ENCODE measurements at places on chromosomes 1 and 21. TPM values are rescaled to one million over a fixed set of nuclear protein-coding genes. Genes with fewer than 3 reads are reported as not detected.

The DMRTA2 gene
- 10.7 TPM for total RNA-seq

DNA sequence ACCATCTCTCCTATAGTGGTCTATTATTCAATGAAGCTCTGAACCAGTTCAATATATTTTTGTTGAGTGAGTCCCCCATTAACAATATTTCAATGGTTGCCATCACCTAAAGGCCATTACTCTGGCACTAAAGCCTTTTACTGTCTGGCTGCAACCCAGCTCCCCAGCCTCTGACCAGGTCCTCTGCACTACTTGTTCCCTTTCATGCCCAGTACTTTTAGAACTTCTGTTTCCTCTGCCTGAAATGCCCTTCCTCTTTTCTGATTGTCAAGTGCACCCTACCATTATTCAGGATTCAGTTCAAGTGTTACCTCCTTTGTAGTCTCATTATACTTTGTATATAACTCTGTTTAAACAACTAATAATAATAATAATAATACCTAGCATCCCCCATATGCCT, 30.4 kb upstream of the ZFYVE9 start:
- DNase-seq = no peak

GRCh38 chr21:33021667-33022066, 4.1 kb upstream of the OLIG2 start:
- no peak for DNase-seq

DNA sequence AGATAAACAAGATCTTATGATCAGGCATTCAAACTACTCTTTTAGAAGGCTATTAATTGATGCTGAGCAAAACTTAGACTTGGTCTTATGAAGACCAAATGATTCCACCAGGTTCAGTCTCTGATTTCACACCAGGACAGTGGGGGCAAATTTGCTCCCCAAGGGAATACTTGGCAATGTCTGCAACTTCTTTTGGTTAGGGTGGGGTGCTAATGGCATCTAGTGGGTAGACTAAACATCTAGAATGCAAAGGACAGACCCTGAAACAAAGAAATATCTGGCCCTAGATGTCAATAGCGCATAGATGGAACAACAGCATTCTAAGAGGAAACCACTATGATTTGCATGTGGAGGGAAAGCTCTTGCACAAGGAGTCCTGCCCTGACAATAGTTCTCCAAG, 30.6 kb downstream of the DPT start:
- DNase-seq = no peak

The TP73 gene
- total RNA-seq = 0.07 TPM

The HAO2 gene
- total RNA-seq = not detected

The MRTO4 gene
- total RNA-seq = 36.9 TPM

DNA sequence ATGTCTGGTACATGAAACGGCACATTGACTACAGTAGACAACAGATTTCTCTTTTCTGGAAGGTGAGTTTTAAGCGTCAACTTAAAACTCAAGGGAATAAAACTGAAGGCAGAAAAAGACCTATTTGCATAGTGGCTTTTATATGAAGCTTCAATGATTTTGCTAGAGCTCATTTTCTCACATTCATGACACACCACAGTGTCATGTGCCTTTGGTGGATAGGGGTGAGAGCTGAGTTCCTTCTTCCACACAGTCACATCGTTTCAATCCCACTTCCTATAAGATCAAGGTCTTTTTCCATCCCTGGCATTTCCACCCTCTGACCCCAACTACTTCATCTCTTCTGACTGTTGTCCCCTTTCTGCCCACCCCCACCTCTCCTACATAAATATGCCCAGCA, 31.0 kb downstream of the IL12RB2 start:
- DNase-seq = no peak

GRCh38 chr1:164726235-164726634, 167.3 kb downstream of the PBX1 start:
- no peak for DNase-seq
